NCI-H1048 (cell line): ENCODE measurements at places on chromosomes 11 and 22.

DNA sequence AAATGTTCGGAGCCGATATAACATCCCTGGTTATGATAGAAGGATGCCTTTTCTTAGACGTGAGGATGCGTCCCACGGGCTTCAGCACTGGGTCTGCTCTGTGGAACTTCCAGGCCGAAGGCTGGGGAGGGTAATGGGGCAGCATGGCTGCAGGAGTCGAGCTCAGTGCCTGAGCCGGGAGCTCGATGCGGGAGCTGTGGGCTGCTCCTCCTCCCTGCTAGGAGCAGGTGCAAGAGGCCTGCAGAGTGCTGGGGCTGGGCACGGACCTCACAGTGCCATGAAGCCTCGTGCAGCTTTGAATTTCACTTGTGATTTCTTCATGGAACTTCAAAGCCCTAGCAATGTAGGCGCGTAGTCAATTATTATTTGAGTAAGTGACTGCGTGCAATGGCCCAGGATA lies 6.0 kb downstream of the TUBA8 start:
- DNase-seq = no peak

- no peak for DNase-seq
These were observed 36.5 kb downstream of the ACER3 start for GRCh38 chr11:76897233-76897632.

DNA sequence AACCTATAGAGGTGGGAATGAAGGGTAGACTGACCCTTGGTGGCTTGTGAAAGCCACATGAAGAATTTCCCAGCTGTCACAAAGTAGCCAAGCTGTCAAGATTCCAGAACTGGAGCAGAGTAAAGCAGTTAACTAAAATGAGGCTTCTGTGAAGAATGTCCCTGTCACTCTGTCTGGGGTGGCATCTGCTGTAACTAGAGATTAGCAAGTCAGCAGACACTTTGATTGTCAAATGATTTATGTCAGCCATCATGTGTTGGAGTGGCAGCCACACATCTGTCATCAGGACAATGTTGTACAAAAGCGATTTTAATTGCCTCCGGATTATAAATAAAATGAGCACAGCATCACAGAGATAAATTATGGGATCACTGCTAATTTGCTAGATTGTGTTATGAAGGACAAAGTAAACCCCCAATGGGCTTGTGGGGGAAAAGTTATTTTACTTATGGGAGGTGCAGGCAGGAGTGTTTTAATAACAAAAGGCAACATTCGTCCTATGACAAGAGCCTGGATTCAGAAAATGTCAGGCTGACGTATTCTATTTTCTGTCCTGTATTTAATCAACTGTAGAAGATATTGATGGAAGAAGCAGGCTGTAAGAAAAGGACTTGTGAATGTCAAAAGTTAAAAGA lies 270.9 kb downstream of the FAM181B start:
- no peak for DNase-seq

DNA sequence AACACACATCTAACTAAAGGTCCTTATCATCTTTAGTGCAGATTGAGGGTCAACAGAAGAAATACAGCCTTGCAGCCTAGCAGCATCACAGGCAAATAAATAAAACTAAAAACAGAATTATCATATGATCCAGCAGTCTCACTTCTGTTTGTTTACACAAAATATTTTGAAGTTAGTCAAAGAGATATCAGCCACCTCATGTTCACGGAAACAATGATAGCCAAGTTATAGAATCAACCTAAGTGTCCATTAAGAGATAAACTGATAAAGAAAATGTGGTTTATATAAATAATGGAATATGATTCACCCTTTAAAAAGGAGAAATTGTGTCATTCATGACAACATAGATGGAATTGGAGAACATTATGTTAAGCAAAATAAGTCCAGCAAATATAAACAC lies 738.1 kb upstream of the CCDC90B start:
- DNase-seq = no peak

DNA sequence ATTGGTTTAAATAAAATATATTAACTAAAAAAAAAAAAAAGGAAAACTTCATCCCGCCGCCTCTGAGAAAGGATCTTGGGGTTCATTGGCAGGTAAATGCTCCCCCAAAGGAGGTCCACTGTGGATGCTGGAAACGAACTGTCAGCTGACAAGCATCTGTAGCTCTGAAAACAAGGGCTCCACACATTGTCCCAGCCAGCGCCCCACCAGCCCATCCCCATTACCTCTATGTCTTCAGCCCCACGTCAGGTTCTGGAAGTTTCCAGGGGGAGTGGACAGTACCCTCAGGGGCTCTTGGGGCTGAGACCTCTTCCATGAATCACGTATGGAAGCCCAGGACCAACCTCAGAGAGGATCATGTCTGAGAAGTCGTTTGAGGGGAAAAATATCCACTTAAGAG lies 66.4 kb upstream of the WNT7B start:
- no peak for DNase-seq

- DNase-seq = no peak
These were observed at the start of gene C1QTNF6 for GRCh38 chr22:37187891-37188761. C1QTNF6 (minus strand) TSS chr22:37188247; CDS start chr22:37188213, 34 bp downstream.

DNA sequence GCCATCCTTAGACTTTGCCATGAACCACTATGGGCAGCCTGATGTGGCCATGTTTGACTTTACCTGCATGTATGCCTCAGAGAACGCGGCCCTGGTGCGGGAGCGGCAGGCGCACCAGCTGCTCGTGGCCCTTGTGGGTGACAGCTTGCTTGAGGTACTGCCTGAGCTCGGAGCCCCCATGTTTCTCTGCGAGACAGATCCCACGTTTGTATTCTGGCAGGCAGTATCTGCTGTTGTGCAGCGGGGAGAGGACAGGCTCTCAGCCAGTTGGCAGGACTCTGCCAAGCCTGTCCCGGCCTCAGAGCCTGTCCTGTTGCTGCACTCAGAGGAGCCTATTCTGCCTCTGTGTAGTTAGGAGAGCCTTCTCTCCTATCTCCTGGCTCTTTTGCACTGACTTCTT lies 109.9 kb downstream of the MICAL2 start:
- no peak for DNase-seq

- no peak for DNase-seq
These were observed 104.5 kb downstream of the KIRREL3 start for GRCh38 chr11:126896025-126896424.

DNA sequence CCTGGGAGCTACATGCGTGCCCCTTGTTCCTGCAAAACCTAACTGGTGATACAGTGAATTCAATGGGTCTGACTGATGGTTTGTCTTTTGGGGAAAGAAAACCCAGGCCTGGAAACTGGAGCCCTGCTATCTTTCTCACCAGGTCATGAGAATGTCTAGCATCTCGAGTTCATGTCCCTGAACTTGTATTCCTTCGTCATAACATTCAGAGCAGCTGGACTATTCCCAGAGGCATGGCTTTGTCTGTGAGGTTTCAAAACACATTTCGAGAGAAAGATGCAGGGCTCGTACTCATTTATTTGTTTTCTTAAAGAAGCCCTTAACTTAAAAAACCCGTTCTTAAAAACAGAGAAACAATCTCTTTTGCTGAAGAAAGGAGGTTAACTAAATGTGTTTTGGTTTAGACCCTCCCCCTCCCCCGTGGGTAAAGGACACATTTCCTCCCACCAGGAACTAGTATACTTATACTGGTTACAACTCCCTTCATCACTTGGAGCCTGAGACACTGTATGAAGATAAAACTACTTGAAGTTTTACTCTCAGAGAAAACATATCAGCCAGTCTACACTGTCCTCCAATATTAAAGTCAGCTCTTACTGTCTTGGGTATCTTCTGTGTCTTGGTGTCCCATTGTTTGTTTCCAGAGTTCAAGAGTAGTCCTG lies 43.2 kb downstream of the ME3 start:
- no peak for DNase-seq

DNA sequence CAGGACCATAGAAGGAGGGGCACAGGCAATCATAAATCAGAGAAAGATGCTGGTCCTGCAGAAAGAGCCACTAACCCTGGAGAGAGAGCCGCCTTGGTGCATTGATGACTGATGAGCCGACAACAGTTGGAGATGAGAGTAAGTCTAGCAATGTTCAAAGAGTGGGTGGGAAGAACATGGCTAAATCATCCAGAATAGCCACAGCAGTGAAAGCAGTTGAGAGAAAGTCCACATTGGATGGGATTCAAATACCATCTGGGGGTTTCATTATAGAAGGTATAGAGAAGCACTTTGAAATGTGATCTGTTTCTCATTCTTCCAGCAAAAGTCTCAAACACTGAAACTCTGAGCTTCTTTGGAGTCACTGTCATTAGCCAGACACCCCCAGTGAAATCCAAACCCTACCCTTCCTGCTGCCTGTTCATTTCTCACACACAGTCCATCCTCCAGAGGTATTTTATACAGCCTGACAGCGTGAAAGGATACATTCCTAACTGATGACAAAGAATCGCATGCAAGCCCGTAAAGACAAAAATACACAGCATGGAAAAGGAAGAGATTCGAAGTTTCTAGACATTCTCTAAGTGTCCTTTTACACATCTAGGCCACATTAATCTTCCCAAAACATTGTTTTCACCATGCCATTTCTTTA lies 303.1 kb upstream of the MPPED2 start:
- no peak for DNase-seq

- no peak for DNase-seq
These were observed 6.6 kb downstream of the APOL4 start for GRCh38 chr22:36194971-36195370.

DNA sequence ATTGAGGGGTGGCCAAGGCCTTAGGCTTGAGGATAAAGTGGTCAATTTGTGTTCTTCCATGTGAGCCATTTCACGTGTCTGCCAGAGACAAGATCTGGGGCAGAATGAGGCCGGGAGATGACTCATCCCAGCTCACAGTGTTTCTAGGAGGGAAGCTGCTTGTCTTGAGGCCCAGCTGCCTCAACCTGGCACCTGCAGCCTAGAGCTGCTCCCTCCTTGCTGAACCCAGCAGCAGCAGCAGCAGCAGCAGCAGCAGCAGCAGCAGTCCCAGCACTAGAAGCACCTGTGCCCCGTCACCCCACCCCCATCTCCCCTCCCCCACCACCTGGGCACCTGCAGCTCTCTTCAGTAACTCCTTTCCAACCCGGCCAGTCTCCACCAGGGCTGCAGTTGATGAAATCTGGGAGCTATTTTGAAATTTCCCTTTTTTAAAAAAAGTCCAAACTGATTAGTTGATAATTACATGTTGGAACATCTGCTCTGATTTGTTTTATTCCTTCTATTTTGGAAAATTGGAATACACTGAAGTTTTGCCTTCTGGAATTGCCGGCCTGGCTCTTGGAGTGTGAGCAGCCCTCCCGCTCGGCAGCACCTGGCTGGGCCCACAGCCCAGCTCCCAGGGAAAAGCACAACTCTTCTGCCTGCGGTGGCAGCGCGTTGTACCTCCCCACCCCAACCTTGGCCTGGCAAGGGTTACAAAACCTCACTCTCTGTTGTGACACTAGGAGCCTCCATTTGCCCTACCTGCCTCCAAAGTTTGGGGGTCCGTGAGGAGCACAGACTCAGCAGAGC lies 143.5 kb downstream of the NXPE2 start:
- no peak for DNase-seq

DNA sequence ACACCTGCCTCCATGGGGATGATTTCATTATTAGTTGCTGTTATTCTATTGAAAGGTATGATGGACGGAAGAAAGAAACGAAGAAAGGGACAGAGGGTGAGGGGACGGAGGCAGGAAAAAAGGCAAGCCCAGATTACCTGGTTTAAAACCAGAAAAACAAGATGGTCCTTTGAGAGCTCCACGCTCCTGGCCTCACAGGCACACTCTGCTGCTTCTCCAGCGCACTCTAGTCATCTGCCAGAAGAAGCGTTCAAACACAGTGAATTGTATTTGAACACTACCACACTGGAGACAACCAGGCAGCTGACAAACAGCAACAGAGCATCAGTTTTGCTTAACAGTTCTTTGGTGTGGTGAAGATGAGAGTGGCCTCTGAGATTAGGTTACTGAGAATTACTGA lies 216.9 kb downstream of the CADM1 start:
- no peak for DNase-seq

GRCh38 chr11:38646382-38646781 lies 2048.3 kb upstream of the RAG2 start:
- no peak for DNase-seq

GRCh38 chr11:812390-812789 lies 2.6 kb downstream of the RPLP2 start:
- DNase-seq = no peak

GRCh38 chr11:119509969-119510401 lies 87.0 kb upstream of the THY1 start:
- DNase-seq = no peak

DNA sequence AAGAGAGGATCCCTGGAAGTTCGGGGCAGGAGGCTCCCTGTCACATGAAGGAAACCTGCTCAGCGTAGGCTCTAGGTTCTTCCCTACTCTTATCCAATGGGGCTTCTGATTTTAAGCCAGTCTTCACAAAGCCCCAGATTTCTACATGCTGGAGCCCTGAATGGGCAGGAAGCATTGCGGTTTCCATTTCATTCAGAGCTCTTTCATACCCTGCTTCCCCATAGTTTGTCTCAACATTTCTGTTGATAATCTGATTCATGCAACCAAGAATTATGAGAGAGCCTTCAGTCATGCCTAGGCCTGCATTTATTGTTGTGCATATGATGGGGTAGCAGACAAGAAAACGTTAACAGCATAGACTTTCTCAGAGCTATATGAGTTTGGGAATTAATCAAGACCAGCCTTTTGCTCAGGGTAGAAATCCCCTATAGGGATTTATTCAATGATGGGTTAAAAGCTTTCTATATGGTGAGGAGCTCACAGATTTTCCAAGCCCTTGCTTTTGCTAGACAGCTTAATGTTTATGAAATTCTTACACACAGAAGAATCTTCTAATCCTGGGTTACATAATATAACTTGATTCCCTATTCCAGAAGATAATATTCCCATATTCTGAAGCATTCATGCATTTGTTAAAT lies 15.9 kb downstream of the OR51B4 start:
- no peak for DNase-seq

- DNase-seq = no peak
These were observed 9.0 kb downstream of the KIRREL3 start for GRCh38 chr11:126991596-126991995.

DNA sequence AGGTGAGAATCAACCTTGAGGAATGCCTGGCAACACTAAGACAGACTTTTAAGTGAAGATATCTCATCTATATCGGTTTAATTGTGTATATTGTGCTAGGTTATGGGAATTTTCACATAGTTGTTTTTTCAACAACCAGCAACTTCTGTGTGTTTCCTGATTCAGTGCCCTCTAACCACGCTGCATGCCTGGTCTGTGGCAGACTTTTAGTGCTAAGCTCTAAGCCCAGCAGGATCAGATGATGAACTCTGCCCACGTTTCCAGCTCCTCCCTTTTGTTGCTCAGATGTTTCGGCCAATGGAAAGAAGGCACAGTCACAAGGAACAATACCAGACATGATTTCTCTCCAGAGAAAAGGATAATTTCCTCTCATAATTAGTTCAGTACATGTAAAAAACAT lies 1.4 kb upstream of the VWA5A start:
- DNase-seq = no peak

DNA sequence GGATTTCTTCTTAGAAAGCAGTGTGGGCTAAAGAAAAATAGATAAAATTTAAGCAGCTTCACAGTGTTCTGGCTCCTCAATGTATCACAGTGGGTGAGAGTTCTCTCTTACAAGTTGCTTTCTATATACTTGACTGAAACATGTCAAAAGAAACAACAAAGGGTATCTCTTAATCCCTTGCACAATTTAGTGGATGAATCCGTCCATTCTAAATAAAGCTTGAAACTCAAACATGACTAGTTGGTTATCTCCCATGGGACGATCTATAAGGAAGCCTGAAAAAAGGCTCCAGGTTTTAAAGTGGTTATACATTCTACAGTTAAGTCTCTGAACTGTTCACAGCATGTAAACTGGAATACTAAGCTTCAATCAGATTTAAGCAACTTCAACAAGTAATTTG lies 993.1 kb upstream of the CNTN5 start:
- no peak for DNase-seq

GRCh38 chr11:75233754-75234172 lies 6.8 kb upstream of the TPBGL start:
- no peak for DNase-seq

- DNase-seq = no peak
These were observed 1.4 kb downstream of the PATZ1 start for GRCh38 chr22:31344578-31345330.
